Fibroblast of mammary gland (primary cell): ENCODE measurements at places on chromosomes 4 and X.
A peak's percentile ranks its signal among the peaks of the same experiment; 100 is the strongest.

- DNase-seq: peak; percentile 43
These were observed 24.1 kb upstream of the PBDC1 start for GRCh38 chrX:76148753-76149152.

DNA sequence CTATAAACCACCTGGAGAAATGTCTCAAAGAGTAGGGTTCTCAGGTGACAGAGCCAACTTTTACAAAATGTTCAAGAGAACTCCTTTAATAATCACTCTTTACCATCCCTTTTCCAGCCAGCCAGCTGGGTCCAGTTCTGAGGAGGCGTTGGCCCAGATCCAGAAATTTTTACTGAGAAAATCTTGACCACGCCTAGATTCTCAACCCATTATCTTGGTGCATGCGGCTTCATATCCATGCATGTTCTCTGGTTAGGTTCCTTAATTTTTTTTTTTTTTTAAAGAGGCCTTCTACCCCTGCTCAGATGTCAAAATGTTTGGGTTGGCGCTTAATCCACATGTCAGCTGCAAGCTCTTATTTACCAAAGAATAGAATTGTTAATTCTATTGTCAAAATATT, 12.0 kb upstream of the MAP7D2 start:
- DNase-seq: peak; percentile 28

GRCh38 chr4:7234355-7235029, 42.2 kb downstream of the SORCS2 start:
- no peak for DNase-seq

GRCh38 chrX:81367291-81367690, 165.4 kb downstream of the SH3BGRL start:
- no peak for DNase-seq

DNA sequence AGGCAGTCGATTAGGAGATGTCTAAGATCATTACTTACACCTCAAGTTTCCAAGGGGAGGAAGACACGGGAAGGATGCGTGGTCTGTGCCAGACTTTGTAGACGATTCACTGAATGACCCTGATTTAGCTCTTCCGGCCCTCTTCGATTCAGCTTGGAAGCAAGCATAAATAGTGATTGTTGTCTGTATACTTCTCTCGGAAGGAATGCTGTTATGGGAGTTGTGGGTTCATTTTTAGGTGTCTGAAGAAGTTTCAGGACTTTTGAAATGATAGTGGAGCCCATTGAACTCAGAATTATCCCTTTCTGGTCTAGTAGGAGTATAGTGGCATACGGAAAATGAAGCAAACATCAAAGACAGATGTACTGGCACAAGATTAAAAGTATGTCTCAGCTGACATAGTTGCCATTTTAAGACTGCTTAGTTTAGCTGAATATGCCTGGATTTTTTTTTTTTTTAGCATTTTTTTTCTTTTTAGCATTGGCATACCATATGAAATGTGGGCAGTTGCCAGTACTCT, 1.0 kb upstream of the ANKRD17 start:
- peak; percentile 54 for DNase-seq

DNA sequence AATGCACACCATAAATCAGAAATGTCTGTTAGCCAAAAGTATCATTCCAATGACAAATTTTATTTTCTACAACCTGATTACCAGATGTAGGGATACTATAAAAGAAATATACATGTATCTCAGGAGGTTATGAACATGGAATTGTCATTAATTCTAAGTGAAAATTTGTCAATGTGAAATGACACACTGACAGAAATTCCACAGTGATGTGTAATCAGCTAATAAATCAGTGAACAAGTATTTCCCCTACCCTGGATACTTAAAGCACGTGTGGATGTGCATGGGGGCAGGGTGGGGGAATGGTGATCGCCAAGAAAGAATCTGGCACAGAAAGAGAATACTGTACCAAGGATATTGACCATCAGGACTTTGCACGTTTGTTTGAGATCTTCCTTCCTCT, 123.6 kb downstream of the SH3RF1 start:
- DNase-seq: peak; percentile 47

DNA sequence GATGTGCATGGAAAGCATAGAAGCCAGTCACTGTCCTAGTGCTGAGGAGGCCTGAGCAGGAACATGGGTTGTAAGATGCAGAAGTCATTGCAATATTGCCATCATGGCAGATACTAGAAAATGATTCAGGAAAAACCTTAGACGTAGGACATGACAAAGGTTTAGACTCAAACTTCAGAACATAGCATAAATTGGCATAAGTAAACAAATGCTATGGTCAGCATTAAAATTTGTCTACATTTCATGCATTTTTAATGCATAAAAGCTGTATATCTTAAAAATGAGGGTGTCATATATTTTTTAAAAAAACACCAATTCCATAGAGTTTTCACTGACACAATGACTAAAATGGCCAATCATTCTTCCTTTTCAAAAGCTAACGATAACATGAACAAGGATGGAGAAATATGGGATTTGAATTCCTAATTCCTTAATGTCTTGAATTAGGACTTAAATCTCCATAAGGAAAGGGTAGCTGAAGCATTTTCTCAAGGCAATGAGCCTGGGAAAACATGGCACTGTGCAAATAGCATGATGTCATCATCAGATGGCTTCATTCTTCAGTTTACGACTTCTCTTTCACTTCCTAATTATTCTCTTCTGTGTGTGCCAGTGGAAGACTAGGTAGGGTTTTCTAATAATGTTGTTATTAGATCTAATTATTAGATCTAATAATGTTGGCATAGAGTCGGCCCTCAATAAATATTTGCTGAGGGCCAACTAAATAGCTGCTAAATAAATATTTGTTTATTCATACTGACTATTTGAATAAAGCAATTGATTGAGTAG, 125.1 kb upstream of the FRG1 start:
- DNase-seq: no peak

GRCh38 chr4:47374477-47374876, 89.0 kb downstream of the COMMD8 start:
- peak; percentile 15 for DNase-seq

DNA sequence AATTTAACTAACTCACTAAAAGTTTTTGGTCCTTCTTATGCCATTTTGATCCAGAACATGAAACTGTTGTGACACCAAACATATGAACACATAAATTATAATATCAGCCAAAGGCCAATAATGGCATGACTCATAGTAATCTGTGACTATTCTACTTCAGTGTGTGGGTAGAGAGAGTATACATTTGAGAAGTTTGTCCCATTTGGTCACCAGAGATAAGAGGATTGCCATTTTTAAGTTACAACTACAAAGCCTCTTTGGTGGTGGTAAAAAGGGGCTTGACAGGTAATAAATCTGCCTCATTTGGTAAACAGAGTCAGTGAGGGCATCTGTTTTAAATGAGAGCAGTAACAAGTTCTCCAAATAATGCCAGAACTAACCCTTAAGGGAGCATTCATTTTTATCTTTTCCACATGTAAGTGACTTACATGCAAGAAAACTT, 117.9 kb downstream of the TBC1D19 start:
- DNase-seq: peak; percentile 56

GRCh38 chrX:35728481-35728880, 69.7 kb upstream of the MAGEB16 start:
- DNase-seq: no peak

DNA sequence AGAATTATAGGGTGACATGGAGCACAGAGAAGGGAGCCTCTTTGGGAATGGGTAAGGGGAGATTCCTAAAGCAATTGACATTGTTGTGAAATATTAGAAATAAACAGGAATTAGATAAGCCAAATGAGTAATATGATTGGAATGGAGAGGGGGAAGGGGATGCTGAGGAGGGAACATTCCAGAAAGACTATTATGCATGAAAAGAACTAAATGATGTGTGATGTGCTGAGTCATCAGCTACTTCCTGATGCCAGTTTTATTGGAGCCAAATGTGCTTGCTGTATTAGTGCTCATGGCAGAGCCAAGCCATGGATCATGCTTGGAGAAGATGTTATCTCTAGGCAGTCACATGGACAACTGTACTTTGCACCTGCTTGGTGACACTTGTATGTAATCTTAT, 189.0 kb upstream of the HCCS start:
- peak; percentile 88 for DNase-seq

- no peak for DNase-seq
These were observed 594.2 kb downstream of the STPG2 start for GRCh38 chr4:97548943-97549583.

DNA sequence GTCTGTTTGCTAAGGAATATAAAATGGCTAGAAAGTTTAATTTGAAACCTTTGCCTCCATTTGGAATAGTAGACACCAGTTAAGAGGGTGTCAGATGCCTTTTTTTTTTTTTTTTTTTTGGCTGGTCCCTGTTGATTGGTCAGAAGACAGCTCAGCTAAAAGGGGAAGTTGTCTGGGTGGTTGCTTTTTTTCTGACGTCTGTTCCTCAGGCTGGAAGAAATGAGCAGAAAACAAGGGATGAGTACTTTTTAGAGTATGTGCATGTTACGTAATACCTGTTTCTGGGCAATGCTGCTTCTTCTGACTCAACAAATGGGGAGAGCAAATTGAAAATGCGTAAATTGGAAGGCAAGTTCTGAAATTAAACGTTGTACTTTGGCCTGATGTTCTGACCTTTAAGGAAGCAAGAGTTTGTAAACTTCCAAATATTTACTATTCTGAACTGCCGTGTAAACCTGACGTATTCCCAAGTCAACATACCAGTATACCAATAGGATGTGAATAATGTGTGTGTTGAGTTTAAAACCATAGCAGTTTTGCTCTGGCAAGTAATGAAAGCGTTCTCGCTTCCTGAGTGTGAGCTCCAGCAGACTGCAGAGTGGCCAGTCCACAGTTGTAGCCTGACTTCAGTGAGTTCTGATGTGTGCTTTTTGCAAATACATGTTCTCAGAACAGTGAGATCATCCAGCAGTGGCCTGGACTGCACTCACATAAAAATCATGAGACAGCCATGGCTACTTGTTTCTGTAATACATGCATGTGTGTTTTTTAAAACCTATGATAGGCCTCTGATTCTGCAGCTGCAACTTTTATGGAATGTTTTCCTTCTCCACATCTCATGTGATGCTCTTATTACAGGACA, 1.7 kb downstream of the SAT1 start:
- peak; percentile 95 for DNase-seq

- no peak for DNase-seq
These were observed 148.8 kb upstream of the TBL1X start for GRCh38 chrX:9316096-9316495.

GRCh38 chr4:175657571-175657970, 154.5 kb downstream of the GPM6A start:
- DNase-seq: no peak

GRCh38 chrX:105221374-105221773, 880 bp upstream of the TEX13A start:
- DNase-seq: no peak

DNA sequence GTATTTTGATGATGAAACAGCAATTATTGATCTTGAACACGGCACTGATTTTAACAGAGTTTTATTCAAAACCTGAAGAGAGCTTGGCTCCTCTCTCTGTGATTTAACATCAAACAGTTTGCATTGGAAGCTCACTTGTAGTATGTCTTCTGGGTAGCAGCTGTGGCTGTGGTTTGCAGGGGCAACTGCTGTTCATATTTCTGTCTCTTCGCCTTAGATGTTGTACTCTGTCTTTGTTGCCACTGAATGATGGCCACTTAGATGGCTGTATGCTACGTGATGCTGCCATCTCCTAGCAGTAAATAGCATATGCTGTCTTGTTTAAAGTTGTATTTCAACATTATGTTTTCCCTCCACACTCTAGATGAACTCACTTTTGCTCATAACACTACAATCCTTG, 1743.0 kb upstream of the TENM3 start:
- no peak for DNase-seq

GRCh38 chr4:161828061-161828460, 335.7 kb downstream of the FSTL5 start:
- DNase-seq: no peak

- DNase-seq: no peak
These were observed 4.9 kb downstream of the UGT8 start for GRCh38 chr4:114603497-114603896.
